ENCODE measurements at places on chromosomes 6 and 20.

- no peak for DNase-seq
These were observed 52.1 kb downstream of the BMP2 start for GRCh38 chr20:6819599-6819998.

GRCh38 chr6:117118490-117118889, 146.9 kb upstream of the VGLL2 start:
- DNase-seq = no peak

- DNase-seq = no peak
These were observed 128.9 kb upstream of the PMEPA1 start for GRCh38 chr20:57838670-57839151.

DNA sequence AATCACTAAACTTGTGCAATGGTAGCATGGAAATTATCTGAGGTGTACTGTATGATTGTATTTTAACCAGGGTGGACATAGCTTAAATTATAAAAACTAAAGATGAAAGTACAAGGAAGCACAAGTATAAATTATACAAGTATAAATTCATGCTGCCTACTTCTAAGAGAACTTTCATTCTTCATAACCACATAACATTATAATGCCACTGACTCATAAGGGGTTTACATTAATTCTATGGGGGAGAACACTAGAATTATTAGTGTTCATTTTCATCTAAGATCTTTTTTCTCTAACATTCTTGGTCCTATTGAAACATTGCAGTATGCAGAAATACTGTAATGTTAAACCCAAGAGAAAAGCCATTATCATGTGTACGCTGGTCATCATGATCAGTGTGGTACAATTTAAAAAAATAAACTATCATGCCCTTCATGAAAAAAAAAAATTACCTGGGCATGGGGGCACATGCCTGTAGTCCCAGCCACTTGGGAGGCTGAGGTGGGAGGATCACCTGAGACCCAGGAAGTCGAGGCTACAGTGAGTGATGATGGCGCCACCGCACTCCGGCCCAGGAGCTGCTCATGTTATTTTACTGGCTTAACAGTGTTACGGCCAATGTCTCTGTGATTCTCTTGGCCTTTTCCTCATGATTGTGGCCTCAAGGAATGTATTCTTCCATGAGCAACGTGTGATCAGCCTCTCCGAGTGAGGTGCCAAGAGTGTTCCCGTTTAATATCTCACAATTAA, 25.9 kb upstream of the AHCY start:
- no peak for DNase-seq

DNA sequence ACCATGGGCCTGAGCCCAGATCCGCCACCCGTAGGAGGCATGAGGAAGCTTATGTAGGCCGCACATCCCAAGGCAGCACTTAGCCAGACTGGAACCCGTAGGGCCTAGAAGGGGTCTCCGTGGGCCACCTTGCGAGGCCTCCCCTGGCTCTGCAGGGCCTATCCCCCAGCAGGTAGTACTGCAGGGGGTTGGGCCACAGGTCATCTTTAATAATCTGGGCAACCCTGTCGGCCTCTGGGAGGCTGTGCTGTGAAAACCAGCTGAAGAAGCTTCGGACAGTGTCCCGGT, 18.5 kb downstream of the PLAGL2 start:
- no peak for DNase-seq

GRCh38 chr20:59802471-59803221, 130.8 kb downstream of the SYCP2 start:
- DNase-seq = no peak

DNA sequence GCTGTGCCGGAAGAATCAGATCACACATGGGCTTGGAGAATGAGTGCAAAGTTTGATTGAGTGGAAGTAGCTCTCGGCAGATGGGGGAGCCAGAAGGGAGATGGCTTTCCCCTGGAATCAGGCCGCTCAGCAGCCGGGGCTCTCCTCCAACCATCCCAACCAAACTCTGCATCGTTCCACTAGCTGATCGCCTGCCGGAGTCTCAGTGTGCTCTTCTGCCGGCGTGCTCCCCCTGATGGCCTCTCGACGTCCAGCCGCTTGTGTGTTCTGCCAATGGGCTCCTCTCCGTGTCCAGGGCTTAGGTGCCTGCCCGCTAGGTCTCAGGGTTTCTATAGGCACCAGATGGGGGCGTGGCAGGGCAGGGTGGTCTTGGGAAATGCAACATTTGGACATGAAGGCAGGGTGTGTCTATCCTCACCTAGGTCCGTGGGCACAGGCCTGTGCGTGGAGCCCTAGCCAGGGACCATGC, 4.9 kb upstream of the BIRC7 start:
- DNase-seq = no peak

DNA sequence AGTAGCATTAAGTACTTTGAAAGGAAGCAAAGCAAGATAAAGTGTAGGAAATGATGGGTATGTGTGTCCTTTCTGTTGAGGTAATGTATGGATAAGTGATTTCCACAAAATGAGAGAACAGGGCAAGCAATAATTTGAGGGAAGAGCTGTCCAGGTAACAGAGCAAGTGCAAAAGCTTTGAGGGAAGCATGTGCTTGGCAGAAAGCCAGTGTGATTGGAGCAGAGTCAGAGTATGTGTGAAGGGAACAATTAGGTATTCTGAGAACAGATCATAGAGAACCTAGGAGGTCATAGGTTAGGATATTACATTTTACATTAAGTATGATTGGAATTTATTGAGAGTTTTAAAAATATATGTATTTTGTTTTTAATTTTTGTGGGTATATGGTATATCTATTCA, 30.2 kb upstream of the MAN1A1 start:
- no peak for DNase-seq

- no peak for DNase-seq
These were observed 15.0 kb upstream of the TFAP2A start for GRCh38 chr6:10429638-10430427.

- DNase-seq = no peak
These were observed 81.3 kb upstream of the NT5E start for GRCh38 chr6:85368631-85369030.

DNA sequence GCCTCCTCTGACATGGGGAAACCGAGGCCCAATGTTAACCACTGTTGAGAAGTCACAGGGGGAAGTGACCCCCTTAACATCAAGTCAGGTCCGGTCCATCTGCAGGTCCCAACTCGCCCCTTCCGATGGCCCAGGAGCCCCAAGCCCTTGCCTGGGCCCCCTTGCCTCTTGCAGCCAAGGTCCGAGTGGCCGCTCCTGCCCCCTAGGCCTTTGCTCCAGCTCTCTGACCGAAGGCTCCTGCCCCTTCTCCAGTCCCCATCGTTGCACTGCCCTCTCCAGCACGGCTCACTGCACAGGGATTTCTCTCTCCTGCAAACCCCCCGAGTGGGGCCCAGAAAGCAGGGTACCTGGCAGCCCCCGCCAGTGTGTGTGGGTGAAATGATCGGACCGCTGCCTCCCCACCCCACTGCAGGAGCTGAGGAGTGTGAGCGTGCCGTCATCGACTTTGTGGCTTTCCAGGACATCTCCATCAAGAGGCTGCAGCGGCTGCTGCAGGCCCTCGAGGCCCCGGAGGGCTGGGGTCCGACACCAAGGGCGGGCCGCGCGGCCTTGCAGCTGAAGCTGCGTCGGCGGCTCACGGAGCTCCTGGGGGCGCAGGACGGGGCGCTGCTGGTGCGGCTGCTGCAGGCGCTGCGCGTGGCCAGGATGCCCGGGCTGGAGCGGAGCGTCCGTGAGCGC, 1.6 kb downstream of the TNFRSF6B start:
- DNase-seq = no peak

DNA sequence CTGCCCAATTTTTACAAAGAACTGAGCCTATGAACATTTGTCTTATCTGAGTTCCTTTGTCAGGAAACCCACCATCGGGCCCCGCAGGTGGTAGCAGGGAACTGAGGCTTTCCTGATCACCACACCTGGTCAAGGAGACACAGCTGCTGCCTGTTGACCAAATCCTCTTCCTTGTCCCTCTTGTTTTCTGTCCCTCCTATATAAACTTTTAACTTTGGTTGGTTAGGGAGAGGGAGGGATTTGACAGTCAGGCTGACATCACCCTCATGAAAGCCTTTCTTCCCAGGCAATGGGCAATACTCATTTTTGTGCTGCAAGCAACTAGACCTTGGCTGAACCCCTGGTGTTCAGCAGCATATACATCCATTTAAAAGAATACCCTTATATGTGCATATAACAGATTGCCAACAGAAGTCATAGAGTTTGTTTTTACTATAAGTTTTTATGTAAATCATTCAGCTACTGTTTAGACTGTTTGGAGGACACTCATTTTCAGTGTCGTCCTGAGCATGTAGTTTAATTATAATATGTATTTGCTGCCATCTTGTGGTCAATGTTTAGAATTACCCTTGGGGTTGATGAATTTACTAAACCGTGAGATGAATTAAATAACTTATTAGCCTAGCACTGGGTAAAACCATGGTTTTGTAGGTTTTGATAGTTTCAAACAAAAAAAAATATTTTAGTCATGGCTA, 17.0 kb downstream of the CRISP1 start:
- no peak for DNase-seq

- peak; percentile 6 for DNase-seq
These were observed 10.2 kb upstream of the CST5 start for GRCh38 chr20:23889775-23890187.

GRCh38 chr6:105680131-105680530, 277.2 kb upstream of the PREP start:
- no peak for DNase-seq

DNA sequence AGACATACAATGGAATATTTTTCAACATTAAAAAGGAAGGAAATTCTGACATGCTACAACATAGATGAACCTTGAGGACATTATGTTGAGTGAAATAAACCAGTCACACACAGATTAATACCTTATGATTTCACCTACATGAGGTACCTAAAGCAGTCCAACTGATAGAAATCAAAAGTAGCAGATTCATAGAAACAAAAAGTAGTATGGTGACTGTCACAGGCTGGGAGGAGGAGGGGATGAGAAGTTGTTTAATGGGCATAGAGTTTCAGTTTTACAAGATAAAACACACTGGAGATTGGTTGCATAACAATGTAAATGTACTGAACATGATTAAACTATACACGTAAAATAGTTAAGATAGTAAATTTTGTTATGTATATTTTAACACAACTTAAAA, 48.5 kb upstream of the OLIG3 start:
- DNase-seq = no peak

- DNase-seq = no peak
These were observed 19.7 kb upstream of the HLA-DRB1 start for GRCh38 chr6:32609391-32609730.

GRCh38 chr20:32527447-32528055, 57.6 kb downstream of the NOL4L start:
- DNase-seq = no peak

- DNase-seq = no peak
These were observed 45.9 kb upstream of the FRMD1 start for GRCh38 chr6:168124921-168125320.

DNA sequence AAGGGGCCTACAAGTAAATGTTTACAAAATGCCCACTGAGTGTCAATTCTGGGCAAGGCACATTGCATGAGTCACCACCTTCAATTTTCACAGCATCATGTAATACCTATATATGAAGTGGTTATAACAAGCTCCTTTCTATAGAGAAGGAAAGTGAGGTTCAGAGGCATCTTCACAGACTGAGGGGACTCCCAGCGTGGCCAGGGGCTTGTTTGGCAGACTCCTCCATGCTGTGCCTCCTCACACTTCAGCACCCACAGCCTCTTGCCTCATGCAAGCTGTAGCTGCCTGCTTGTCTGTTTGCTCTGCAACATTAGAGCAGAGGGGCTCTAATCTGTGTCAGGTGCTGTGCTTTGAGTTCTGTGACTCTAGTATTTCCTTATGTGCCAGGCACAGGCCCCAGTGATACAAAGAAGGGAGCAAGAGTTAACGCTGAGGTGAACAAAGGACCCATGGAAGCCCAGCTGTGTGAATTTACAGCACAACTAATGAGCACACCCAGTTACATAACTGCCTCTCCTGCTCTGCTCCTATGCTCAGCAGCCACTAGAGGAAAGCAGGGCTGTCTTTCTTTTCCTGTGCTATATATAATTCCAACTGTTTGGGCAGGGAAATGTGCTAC, 72.3 kb downstream of the ZHX3 start:
- no peak for DNase-seq

GRCh38 chr6:45963896-45964295, 51.8 kb downstream of the CLIC5 start:
- no peak for DNase-seq

GRCh38 chr20:33460711-33461110, 17.1 kb upstream of the SNTA1 start:
- DNase-seq = no peak

- DNase-seq = no peak
These were observed 401.8 kb downstream of the PHF3 start for GRCh38 chr6:64037427-64037826.

- no peak for DNase-seq
These were observed 52.2 kb downstream of the REV3L start for GRCh38 chr6:111430605-111431376.

GRCh38 chr6:85126485-85127167, 323.3 kb upstream of the NT5E start:
- no peak for DNase-seq

GRCh38 chr20:2086177-2086979, 15.2 kb upstream of the STK35 start:
- DNase-seq = no peak

DNA sequence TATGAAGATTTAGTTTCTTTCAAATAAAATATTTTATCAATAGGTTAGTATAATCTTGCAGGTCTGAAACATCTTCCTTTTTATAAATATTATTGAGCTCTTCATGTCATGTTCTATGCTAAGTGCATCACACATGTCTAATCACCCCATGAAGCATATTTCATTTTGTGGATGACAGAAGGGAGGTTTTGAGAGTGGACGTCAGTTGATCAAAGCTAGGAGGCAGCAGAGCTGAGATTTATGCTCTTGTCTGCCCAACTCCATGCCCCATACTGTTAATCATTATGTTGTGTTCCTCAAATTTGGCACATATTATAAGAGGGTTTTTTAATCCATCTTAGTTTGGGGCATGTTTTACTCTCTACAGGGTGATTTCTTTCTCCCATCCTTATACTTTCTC, 22.7 kb downstream of the DSE start:
- DNase-seq = no peak

DNA sequence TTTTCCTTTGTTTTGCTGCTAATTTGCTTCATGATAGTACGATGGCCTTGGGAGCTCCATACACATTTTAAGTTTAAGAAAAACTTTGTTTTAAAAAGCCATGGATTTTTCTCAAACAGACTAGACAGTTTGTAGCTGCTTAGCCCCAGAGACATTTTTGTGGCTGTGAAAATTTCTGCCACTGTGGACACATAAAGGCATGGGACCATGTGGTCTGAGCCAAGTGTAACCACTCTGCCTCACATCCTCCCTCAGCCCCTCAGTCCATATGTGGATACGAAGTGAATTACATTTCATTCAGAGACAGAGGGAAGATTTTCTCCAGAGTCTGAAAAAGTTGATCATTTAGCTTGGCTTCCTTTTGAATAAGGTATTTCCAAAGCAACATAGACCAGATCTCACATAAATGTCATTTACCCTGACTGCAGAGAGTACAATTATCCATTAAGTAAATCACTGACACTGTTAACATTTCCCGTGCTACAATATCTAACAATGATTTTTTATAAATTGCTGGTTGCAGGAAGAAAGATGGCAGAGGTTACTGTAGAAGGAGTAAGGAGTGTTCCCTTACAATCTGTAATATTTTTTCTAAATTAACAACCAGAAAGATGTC, 87.4 kb downstream of the GJA1 start:
- DNase-seq = no peak
